ENCODE measurements at places on chromosomes 3 and 15.

DNA sequence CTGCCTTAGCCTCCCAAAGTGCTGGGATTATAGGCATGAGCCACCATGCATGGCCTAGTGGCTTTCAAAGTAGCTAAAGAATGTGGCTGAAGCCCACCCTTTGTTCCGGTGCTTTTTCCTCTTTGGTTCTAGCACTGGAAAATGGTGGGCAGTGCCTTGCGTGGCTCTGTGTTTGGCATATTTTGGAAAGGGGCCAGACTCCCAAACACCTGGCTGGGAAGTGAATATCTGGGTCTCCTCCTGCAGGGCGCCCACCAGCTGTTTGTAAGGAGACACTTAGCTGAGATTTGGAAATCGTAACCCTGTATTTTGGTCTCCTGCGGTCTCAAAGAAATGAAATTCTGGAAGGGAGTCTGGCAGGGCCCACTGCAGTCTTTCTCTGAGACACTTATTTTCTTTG, 336.4 kb downstream of the IL20RB start:
- no peak for DNase-seq

- no peak for DNase-seq
These were observed 326.6 kb downstream of the NR2F2 start for GRCh38 chr15:96657096-96657495.

DNA sequence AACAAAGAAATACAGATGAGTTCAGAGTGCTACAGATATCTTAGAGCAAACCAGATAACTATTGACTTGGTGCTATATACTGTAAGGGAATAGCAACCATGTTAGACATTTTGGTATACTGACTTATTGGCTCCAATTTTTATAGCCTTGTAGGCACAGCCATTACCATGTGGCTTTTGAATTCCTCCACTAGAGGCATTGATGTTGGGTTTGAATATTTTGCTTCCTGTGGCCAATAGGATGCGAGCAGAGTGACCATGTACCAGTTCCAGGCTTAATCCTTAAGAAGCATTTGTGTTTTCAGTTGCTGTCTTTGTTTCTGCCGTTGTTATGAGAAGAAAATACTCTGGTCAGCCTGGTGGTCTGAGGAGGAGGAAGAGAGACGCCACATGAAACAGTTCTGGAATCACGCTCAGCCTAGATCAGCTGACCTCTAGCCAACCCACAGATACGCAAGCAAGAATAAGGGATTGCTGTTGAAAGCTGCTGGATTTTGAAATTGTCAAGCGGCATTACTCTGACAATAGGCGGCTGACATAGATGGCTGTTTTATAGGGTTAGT, 109.4 kb upstream of the TNIK start:
- no peak for DNase-seq

DNA sequence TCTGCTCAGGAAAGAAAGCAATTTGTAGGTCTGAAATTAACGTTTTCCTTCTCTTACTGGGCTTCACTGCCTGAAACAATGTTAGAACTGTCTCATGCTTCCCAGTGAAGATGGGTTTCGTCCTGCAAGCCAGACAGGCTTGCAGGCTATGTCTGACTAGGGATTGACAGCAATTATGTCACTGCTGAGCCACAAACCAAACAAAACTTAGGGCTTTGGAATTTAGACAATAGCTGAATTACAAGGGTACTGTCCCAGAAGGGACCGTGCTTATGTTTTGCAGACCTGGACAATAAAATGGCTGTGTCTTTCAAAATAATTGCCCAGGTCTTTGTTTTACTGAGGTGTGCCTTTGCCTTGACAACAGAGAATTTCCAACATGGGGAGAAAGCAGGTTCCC, 46.3 kb upstream of the CCDC80 start:
- no peak for DNase-seq

- DNase-seq, result no peak
These were observed 14.5 kb downstream of the TIPARP start for GRCh38 chr3:156688632-156689452.

DNA sequence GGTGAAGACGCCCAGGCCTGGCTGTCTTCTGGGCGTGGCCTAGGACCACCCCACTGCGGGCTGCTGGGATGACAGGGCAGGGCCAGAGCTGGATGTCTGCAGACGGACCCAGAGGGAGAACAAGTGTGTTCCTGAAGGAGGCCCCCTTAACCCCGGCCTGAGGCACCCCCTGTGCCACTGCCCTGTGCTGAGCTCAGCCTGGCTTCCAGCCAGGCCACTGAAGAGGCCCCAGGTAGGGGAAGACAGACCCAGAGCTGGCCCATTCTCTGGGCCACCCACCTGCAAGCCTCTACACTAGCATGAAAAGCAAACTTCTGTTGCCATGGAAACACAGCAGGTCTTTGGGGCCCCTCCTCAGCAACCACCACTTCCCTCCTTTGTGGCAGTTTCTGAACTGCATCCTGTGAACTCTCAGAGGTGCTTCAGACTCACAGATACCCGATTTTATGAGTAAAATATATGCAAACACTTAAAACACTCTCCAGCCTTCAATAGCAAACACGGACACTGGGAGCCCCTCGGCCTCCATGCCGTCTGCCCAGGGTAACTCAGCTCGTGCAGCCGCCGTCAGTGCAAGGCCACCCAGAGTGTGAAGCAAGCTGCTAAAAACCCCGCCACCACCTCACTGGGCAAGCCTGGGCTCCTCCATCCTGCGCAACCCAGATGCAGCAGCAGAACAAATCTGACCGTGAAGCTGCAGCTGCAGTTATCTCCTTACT, 42.5 kb downstream of the CMTM6 start:
- no peak for DNase-seq

- DNase-seq, result no peak
These were observed 91.9 kb downstream of the PCSK6 start for GRCh38 chr15:101397521-101398003.

- DNase-seq, result no peak
These were observed 490.9 kb downstream of the ZBBX start for GRCh38 chr3:166889241-166889640.

- no peak for DNase-seq
These were observed 149.2 kb upstream of the SLCO3A1 start for GRCh38 chr15:91704343-91704742.

GRCh38 chr3:16849229-16849628, 35.5 kb upstream of the PLCL2 start:
- DNase-seq, result peak; percentile 52

GRCh38 chr3:58041826-58042324, 33.7 kb downstream of the FLNB start:
- no peak for DNase-seq

- no peak for DNase-seq
These were observed 265.2 kb upstream of the ZNF385D start for GRCh38 chr3:22016197-22016596.

DNA sequence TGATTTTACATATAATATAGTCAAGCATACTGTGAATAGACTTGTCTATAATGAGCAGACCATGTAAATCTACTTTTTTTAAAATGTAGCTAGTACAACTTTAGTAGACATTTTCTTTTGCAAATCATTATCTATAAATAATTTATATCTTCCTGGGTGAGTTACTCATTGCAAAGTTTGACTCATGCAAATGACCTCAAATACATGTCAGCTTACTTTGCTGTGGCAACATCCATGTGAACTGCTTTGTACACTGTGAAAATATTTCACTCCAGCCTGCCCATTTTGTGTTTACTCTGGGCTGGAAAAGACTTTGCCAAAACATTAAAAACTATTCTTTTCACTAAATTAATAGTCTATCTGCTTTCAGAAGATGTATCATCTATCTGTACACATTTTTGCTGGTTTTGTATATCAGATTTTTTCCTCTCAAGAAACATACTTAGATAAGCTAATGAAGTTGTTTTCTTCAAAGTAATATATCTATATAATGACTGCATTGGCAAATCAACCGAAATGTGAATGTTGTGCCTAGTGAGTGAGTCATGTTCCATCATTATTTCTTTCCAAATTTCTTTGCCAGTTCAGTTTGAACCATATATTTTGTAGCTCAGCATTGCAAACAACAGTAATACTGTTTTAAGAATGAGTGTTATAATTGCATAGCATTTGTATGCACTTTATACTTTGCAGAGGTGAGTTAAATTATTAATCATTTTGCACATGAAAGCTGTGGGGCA, 26.5 kb downstream of the IGSF10 start:
- DNase-seq, result no peak

GRCh38 chr3:160928183-160928726, 172.2 kb downstream of the PPM1L start:
- no peak for DNase-seq

- DNase-seq, result no peak
These were observed 560.1 kb downstream of the NLGN1 start for GRCh38 chr3:173957646-173958045.

- no peak for DNase-seq
These were observed 35.2 kb downstream of the BDH1 start for GRCh38 chr3:197520311-197521276.

- no peak for DNase-seq
These were observed 54.5 kb upstream of the CHRNA7 start for GRCh38 chr15:31975830-31976229.

DNA sequence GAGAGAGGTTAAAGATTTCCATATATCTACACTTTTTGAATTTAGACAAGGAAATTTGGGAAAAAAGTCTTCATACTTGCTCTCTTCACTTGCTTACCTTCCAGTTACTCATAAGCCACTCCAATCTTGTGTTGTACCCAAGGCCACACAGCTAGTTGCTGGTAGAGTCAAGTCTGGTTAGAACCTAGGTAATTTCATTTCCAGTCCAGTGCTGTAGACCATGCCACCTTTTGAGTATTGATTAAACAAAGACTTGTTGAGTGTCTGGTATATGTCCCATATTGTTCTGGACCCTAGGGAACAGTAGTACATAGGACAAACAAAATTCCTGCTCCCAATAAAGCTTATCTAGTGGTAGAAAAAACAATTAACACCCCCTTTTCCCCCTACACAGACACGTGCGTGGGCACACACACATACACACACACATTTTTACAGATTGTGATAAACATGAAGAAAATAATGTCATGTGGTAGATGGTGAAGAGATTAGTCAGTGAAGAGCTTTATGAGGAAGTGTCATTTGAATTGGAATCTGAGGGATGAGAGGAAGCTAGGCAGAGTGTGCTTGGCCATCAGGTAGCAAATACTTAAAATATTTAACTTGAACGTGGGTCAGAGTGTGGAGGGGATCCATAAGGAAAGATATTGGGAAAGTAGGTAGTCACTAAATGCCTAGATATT, 2.1 kb downstream of the CMC1 start:
- no peak for DNase-seq

GRCh38 chr15:91263632-91264531, 163.8 kb downstream of the SV2B start:
- DNase-seq, result no peak

DNA sequence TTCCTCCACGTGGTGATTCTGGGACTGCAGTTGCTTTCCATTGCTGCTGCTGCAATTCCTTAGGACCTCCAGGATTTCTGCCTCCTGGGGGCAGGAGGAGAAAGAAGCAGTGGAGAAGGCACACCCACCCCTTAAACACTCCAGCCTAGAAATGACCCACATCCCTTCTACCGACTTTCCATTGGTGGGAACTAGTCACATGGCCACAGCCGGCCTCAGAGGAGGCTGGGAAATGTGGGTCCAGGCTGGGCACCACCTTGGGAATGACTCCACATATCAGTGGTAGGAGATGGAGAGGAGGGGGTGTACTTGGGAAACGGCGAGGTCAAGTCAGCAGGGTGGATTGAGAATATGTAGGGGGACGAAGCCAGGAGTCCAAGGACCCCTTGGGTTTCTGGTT, 269.4 kb upstream of the CTDSPL start:
- DNase-seq, result no peak
